ENCODE measurements at places on chromosomes 13 and 19.

GRCh38 chr13:51714663-51715168 lies 89.2 kb downstream of the DHRS12 start:
- no peak for DNase-seq

DNA sequence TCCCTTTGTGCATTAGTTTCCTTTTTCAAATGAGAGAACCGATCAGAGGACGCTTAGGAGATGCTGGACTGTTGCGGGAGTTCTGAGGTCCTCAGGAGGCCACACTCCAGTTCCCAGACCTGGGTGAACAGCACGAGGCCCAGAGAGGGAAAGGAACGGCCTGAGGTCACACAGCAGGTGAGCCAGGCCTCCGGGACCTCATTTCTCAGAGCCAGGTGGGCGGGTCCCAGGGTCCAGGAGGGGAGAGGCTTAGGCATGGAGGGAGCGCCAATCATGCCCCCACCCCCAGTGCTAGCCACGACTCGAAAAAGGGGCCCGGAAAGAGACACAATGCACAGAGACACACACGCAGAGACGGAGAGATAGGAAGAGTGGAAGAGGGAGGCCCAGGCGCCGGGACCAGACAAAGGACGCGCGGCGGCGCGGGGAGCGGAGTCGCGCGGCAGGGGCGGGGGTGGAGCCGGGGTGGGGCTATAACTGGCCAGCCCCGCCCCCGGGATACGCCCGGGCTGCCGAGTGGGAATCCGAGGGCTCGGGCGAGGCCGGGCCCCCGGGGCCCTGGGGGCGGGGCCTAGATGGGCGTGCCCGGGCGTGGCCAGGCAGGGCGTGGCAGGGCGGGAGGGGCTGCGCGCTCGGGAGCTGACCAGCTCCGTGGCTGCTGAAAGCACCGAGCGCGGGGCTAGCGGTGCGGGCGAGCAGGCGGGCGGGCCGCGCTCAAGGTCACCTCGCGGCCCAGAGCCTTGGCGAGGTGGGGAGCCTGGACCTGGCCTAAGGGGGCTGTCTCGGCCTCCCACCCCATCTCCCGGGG lies 1.6 kb downstream of the ELAVL3 start:
- peak; percentile 19 for DNase-seq

DNA sequence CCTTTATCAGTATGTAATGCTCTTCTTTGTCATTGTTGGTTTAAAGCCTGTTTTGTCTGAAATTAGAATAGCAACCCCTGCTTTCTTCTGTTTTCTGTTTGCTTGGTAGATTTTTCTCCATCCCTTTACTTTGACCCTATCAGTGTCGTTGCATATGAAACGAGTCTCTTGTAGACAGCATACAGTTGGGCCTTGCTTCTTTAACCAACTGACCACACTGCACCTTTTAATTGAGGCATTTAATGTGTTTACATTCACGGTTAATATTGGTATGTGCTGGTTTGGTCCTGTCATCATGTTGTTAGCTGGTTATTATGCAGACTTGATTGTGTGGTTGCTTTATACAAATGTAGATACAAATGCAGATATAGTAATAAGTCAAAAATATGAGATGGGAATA lies 71.1 kb downstream of the PDS5B start:
- DNase-seq, result no peak

GRCh38 chr13:110937511-110938285 lies 22.8 kb upstream of the ANKRD10 start:
- DNase-seq, result no peak

DNA sequence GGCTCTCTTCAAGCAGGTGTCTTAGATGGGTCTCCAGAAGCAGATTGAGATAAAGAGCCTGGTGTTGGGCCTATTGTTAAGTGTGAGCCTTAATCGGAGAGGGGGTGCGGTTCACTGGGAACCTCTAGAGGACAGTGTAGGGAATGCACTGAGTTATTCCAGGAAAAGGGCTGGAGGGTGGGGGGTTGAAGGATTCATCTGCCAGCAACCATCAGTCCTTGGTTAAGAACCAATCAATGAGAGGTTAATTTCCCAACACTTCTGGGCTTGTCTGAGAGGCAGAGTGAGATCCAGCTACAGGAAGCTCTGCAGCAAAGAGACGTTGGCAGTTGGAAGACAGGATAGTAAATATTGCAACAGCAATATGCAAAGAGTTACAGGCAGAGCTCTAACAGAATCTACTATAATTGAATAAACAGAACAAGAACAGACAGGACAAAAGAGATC lies 28.7 kb downstream of the CYP4F2 start:
- no peak for DNase-seq

GRCh38 chr13:45718063-45718462 lies 15.9 kb downstream of the CBY2 start:
- no peak for DNase-seq

DNA sequence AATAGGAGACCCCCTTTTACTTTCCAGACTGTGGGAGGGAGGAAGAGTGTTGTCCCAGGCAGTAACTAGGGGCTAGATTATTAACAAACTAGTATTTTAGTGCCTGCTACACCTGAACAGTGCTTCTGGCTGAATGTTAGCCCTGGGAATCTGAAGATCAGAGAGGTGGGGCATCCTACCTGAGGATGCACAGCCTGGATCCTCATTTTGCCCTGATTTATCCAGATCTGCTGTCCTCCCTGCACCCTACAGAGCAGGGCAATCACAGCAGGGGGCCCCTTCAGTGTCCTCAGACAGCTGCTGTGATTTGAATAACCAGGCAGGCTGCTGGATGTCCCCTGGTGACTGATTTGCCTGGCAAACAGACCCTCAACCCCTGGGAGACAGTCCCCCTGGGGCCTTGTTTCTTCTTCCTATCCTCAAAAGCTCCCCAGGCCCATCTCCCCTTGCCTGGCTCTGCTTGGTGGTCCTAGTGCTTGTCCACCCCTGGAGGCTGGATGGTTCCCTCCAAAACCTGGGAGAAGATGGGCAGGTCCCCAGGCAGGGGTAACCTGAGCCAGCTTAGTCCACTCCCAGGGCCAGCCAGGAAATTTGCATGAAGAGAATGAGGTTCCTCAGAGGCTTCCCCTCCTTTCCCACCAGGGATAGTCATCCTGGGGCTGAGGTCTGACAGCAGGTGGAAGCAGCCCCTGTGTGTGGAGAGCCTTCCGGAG lies at the start of gene OVOL3:
Gene OVOL3, plus strand, starts transcription at position 657 of the 713 bp plus-strand sequence. CDS start 60 bp downstream, outside the sequence.
- no peak for DNase-seq

- DNase-seq, result no peak
These were observed 845.1 kb downstream of the DACH1 start for GRCh38 chr13:71021825-71022422.

DNA sequence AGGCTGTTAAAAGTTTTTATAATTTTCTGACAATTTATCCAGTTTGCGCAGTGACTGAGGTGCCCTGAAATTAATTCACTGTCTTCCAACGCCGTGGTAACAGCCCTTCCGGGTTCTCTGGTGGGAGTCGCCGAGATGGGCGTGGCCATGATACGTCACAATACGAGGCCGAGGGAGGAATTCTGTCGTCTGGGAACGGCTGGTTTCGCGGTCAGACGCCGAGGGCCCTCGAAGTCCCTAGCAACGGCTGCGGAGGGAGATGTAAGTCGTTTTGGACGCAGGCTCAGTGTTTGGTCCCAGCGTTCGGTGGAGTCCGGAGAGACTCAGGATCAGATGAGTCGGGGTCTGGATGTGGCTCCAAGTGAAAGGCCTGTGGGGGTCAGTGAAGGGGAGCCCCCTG lies 21.7 kb downstream of the ZNF613 start:
- no peak for DNase-seq

GRCh38 chr13:102609696-102610095 lies 12.9 kb downstream of the TPP2 start:
- DNase-seq, result no peak

- DNase-seq, result no peak
These were observed 6.0 kb downstream of the CEACAM16 start for GRCh38 chr19:44704982-44705381.

GRCh38 chr19:16064209-16064889 lies 11.9 kb upstream of the TPM4 start:
- DNase-seq, result no peak

DNA sequence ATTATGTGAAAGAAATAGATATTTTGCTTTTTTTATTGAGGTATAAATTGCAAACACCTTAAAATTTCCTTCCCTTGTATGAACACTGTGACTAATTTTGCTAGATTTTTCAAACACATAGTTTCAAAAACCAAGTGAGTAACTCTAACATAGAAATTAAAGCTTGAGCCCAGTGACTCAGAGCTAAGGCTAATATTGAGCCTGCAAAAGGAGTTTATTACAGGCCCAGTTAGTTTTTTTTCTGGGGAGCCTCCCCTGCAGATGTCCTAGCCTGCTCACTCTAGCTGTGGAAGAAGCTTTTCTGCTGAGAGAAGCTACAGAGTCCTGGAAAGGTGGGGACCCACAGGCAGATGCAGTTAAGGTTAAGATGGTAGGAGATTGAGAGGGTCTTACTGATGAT lies 3.4 kb downstream of the ZNF430 start:
- DNase-seq, result no peak

- DNase-seq, result no peak
These were observed 154.9 kb upstream of the UQCRFS1 start for GRCh38 chr19:29367791-29368222.

GRCh38 chr13:112587212-112587763 lies 665 bp downstream of the TUBGCP3 start:
- peak; percentile 63 for DNase-seq

DNA sequence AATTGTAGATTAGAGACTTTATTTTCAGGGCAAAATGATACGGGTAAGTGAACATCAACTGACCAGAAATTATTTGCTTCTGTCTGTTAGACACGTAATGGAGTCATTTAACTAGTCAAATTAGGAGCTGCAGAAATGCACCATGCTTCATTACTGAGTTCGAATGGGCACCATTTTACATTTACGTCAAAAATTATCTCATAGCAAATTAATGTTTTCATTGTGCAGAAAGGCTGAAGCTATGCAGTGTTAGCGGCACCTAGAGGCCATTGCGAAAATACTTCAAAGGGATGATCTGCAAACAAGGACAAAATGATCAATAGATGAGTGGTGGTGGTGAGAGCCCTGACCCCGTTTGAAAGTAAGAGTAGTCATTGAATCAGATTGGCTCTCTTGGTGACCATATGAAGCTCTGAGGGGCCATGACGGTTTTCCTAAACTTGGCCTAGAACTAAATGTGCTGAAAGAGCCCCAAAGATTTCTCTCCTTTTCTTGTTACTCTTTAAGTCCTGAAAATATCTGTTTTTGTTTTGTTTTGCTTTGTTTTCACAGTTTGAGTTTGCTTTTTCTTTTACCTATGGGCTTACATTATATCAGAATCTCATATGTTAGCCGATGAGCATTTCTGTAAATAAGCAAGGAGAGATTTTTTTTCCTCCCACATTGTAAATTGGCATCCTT lies 277.9 kb downstream of the ZNF536 start:
- DNase-seq, result no peak

GRCh38 chr19:28546148-28546685 lies 666.7 kb downstream of the UQCRFS1 start:
- no peak for DNase-seq

DNA sequence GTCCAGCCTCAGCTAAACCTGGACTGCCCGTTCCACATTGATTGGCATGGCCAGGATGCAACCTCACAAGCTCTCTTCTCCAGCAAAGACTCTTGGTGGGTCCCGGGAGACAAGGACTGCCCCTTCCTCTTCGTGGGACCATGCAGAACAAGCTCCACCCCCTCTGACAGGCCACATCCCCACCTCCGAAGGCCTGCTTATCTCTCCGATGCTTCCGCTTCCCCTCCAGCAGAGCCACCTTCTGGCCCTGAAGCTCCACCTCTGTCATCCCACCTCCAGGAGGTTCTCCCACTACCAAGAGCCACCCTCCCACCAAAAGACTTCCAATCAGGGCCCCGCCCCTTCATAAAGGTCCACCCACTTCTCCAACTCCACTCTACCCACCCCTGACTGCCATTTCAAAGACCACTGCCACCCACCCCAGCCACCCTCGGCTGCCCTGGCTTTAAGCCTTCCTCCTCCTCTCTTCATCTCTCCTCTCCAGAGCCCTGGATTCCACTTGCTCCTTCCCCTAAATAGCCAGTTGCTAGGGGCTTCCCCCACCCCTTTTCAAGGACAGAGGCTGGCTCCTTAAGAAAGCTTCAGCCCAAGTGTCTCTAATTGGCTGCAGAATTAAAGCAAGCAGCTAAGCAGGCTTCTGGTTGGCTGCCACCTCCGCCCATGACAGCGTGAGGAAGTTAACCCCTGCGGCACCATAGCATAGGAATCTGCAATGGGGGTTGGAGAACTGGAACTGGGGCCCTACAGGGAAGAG lies 9.9 kb downstream of the LRFN1 start:
- no peak for DNase-seq

- DNase-seq, result no peak
These were observed 34.3 kb downstream of the N4BP2L2 start for GRCh38 chr13:32504263-32504662.

All from stimulated activated CD8-positive, alpha-beta memory T cell treated with anti-CD3 and anti-CD28 coated beads, Interleukin-4, amount 100 ng/mL, for 24 hours (primary cell).